ENCODE measurements at places on chromosomes 4 and X.

DNA sequence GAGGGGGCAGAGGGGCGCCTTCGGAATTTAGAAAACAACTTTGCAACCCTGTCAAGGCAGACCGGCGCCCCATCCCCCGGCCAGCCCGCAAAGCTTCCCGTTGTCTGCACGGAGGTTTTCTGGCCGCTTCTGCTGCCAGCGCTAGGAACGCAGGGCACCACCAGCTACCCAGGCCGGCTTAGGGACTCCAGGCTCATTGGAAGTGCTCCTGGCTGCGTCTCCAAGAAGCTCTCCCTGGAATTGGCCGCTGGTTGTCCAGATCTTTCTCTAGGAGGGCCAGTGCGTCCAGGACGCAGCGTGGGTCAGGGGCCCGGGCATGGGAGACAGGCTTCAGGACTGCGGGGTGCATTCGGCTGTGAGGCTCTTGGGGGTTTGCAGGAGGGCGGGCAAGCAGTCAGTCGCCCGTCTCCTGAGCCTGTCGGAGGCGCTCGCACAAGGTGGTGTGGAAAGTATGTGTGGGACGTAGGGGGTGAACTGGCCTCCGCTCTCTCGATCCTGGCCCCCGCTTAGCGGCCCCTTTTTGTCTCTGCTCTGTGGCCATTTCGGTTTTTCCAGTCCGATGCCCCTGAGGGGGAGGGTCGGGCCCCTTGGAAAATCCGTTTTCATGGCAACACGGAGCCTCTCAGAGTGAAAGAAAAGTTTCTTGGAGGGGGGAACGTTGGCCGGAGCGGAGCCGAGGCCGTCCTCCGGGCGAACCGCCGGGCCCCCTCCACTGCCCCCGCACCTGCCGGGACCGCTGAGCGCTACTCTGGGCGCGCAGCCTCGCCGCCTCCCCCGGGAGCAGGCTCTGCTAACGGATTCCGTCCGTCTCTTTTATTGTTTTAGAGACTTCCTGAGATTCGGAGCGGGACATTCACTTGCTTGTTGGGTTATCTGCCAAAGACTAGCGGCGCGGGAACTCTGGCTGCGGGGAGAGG is 810 bp upstream of the SOX3 start:
- DNase-seq = no peak

DNA sequence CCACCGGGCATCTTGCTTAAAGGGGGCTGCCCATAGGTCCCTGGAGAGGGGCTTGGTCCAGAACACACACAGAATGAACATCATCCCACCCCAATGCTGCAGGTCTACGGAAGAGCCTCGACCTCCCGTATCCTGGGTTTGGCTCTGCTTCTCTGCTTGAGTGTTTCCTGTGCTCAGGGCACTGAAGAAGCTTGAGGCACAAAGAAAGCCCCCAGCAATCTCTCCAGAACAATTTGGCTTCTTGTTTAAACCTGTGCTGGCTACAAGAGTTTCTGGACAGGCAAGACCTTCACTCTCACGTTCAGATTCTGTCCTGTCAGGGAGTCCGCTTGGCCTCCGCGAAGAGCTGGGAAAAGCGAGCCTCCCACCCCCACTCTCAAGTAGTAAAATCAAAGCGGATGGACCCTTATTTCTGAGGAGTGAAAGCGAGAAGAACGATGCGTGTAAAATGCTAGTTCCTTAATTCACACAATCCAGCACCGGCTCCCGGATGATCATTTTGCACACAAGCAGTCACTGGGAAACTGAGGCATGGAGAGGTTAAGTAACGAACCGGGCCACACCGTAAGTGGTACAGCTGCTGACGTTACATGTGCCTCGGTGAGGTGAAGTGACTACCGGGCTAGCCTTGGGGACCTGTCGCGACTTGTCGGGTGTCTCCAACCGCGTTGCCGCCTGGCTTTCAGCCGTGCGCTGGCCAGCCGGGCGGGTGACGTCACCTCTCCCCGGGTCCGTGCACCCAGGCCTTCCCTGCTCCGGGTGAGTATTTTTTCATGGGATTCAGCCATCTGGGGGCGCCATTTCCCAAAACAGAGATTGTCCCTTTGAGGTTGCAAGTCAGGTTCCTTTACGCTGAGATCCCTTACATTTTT is 3.1 kb upstream of the SFRP2 start:
- peak; percentile 47 for DNase-seq

DNA sequence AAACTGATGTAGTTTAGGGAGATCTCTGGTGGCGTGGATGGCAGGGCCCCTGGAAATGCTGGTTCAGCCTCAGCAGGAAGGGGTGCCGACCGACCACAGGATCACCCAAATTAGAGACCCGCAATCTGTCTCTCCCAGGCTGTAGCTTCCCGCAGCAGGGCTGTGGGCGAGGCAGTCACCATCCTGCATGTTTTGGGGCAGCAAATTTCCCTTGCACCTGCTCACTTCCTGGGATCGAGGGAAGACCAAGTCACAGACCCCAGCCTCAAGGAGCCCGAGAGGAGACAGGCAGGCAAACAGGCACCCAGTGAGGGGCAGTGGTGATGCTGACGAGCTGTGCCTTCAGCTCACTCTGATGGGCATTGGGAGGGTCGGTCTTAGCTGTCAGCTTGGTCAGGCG is 21.2 kb upstream of the GPR78 start:
- DNase-seq = no peak

DNA sequence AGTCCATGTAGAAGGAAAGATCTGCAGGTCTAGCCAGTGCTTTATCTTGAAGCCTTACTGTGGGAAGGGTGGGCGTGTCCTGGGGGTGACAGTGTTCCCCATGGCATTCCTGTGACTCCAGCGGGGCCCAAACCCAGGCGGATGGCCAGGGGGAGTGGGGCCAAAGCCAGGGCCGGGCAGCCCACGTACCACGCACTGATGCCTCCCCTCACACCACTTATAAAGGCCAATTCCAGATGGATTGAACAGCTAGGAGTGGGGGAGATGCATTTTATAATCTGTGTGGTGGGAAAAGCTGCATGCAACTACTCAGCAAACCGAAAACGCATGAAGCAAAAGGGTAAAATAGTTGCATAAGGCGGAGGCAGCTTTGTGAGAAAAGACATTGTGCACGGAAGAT is 36.4 kb downstream of the NELFA start:
- DNase-seq = no peak

DNA sequence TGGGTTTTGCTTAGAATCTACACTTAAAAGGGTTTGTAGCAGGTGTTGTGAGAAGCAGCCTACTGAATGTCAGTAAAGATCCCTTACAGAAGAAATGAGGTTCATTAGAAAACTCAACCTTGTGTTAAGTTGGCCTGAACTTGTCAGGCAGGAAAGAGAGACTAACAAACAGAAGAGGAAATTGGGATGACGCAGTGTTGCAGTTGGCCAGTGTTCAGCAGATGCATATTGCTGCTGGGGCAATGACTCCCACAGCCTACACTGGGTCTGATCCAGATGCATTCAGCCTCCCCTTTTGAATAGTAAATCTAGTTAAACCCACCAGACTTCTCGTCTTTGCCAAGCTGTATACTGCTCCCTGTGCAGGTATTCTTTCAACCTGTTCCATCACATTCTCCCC is 409.4 kb downstream of the UBE2NL start:
- no peak for DNase-seq

DNA sequence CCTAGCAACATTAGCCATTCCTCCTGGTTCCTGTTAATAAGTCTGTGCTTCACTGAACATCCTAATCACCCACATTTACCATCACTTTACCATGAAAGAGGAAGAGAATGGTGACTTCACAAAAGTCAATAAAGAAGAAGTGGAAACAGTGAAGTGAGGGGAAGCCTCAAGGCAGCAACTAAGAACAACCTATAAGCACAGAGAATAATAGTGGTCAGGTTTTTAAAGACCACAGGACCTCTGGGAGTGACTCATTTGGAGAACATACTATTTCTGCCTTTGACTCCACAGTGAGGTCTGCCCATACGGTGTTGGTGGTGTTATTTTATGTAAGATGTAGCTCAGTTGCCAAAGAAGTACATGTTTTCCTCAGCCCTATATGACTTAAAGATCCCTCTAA is 86.0 kb upstream of the TET2 start:
- DNase-seq = peak; percentile 52

- no peak for DNase-seq
Measured at GRCh38 chr4:14620567-14621141, 381.6 kb upstream of the CPEB2 start.

All from activated T-cell treated with anti-CD3 and anti-CD28 coated beads, Interleukin-2, amount 50 U/mL, for 72 hours (primary cell).